ENCODE measurements at places on chromosomes 6 and 20.

GRCh38 chr6:901696-902460 lies 208.9 kb upstream of the EXOC2 start:
- DNase-seq, result no peak

DNA sequence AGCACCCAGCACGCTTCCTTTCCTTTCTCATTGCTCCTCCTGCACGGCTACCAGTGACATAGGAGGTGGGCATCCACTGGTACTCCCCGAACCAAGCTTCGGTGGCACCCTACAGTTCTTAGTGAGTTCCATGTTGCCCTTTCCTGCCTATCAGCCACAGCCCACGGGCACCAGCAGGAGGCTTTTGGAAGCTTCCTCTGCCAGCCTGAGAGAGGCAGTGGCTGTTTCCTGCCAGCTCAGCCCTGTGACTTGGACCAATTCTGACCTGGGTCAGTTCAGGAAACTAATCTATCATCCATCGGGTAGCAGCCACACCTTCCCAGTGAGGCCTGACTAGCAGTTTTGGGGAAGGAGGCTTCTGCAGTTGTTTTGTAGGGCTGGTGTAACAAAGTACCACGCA lies 176.4 kb upstream of the UST start:
- no peak for DNase-seq

GRCh38 chr6:38095054-38095453 lies 275.5 kb downstream of the ZFAND3 start:
- DNase-seq, result no peak

DNA sequence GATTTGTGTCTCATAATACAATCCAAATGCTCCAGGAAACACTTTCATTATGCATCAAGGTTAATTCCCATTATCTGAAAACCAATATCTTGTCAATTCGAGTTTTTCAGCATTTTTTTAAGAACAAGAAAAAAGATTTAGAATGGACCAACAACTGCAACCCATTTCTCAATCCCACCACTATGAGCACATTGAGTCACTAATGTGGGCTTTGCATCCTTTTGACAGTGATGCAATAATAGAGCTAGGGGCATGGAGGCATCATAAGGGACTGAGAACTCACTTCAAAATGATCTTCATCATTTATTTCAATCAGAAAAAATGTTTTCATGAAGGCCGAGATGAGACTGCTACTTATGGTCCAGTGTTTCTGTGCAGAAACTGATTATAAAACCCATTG lies 74.8 kb upstream of the DEFB112 start:
- no peak for DNase-seq

DNA sequence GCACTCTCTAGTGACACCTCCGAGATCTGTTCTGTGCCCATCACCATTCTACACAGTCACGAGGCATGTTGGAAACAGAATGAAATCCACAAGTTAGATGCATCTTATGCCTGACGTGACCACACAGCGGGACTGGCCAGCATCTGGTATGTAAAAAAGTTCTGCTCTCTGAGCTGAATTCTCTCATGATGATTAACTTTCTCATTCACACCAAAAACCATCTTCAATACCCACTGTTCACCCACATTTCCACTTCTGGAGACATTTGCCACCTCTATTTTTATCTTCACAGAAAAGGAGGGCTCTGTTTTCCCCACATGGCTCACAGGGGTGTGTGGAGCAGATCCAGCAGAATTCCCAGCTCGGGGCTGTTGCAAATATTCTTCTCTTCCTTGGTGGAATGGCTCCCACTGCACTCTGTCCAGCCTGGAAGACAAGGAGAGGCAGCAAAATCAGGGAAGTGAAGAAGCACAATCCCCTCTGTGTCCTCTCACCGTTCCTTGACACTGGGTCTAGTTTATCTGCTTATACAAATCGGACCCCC lies 303.4 kb downstream of the TAF4 start:
- DNase-seq, result no peak

GRCh38 chr20:40606660-40607059 lies 82.4 kb downstream of the MAFB start:
- DNase-seq, result no peak

- DNase-seq, result no peak
Observed at GRCh38 chr20:41627611-41628244, 9.6 kb upstream of the CHD6 start.

DNA sequence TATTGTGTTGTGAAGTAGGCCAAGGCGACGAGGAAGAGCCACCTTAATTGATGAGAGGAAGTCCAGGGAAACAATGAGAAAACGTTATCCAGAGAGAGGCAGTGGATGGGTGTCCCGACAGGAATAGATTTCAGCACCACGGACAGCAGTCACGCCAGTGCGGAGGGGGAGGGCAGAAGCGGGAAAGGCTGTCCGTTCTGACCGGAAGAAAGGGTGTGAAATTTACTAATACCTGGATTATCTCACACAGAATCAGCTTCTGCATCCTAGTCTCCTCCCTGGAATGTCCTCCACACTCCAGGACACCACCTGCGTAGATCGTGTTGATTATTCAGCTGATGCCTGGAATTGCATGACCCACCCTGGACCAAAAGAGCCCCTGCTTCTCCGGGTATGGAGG lies 7.4 kb upstream of the BPIFA3 start:
- peak; percentile 44 for DNase-seq

- DNase-seq, result no peak
Observed at GRCh38 chr6:56399250-56399671, 151.9 kb upstream of the COL21A1 start.

DNA sequence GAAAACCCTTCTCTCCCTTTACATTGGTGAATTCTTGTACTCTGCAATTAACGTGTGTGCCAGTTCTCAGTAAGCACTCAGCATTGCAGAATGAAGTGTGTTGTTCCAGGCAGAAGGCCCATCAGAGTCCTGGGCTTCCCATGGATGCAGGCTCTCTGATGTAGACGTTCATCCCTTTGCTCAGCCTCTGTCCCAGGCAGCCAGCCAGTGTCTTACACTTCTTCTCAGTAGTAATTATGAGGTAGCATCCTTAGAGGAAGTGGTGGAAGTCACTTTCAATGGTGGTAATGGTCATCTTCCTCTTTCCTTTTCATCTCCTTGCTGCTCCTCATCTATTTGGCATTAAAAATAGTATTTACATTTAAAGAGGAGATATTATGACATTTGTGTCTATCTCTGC lies 66.7 kb upstream of the FYN start:
- no peak for DNase-seq

DNA sequence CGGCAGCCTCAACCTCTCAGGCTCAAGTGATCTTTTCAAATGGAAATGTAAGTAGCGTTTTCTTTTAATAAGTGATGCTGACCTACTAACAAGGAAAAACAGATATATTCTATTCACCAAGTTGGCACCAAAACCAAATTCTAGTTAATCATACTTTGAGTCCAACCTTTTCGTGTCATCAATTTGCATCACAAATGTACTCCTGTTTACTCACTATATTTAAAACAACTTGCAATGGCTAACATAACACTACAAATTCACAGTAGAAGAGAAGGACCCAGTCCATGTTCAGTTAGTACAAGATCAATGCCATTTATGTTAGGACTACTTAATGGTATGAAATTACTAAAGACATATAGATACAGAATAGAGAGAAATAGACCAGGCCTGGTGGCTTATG lies 50.0 kb downstream of the MDN1 start:
- no peak for DNase-seq

DNA sequence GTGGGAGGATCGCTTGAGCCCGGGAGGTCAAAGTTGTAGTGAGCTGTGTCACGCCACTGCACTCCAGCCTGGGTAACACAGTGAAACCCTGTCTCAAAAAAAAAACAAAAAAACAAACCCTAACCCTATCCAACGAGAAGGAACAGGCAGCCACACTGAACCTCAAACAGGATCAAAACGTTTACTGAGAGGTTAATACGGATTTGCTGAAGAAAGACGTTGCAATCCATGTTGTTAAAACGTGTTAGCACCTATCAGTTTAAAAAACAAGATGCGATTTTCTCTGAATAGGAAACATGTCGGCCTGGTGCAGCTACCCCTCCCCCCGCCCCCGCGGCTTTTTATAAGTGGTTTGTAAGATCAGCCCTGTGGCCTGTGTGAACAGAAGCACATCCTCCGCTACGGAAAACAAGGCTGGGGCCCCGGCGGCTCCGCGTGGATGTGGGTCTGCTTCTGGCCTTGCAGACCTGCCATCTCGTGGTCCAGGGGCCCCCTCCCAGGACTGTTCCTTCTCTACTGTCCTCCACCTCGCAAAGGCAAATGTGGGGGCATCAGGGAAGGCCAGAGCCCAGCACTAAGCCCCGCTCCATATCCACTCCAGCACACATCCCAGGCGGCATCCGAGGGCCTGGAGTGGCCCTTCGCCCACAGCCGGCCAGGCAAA lies 11.4 kb downstream of the SLC2A4RG start:
- DNase-seq, result no peak

DNA sequence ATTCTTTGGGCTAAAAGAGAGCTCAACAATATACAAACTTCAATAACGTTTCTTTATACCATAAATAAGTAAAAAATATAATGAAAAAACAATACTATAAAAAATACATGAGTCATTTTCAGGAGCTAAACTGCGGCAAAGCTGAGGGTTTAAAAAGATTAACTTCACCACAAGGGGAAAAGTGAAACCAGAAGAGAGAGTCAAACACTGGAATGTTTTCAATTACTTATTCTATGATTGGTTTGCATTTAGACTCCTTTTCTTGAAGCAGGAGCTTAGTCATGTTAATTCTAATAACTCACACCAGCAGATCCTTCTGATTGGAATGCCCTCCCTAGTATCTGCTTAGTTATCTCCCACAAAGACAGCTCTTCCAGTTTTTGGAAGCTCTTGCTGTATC lies 627.3 kb downstream of the UTRN start:
- no peak for DNase-seq

- DNase-seq, result no peak
Observed at GRCh38 chr6:145008715-145009114, 723.6 kb downstream of the UTRN start.

DNA sequence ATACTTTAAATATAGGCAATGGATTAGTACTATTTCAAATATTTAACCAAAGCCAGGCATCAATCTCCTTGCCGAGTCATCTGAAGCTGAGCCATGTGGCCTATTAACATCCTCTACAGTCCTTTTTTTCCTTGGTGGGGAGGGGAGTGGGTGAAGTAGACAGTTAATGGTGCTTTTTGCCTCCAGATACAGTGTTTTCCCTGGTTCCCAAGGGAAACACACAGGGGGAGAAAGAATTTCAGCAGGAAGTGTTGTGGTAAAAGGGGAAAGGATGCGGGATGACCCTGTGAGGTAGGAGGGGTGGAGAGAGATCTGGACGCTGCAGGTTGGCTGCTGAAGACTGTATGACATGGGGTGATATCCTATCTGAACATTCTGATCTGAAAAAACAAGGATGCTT lies 9.6 kb downstream of the CLDN20 start:
- no peak for DNase-seq

Data from activated CD4-positive, CD25-positive, alpha-beta regulatory T cell treated with anti-CD3 and anti-CD28 coated beads, Interleukin-2, amount 50 U/mL, for 72 hours (primary cell).